Ureter (tissue), 1 donor: ENCODE measurements at places on chromosomes 13 and 19. TPM values are rescaled to one million over a fixed set of nuclear protein-coding genes. Genes with fewer than 3 reads are reported as not detected.
A peak's percentile ranks its signal among the peaks of the same experiment; 100 is the strongest.

DNA sequence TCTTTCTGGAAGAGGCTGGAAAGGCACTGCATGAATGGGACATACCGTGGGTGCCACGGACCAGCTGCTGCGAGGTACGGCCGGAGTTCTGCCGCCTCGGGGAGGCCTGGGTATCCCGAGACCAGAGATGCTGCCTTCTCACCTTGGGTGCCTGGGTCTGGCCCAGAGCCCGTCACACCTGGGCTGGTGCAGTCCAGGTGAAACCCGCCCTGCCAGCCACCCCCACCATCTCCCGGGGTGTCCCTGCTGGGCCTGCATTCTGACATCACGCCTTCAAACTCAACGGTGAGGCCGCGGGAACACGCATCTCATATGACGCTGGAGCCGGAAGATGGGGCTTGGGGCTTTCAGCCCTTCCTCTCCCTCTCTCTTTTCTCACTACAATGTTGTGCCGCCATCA is 98.0 kb downstream of the GADD45B start:
- DNase-seq, result no peak

- no peak for DNase-seq
Measured at GRCh38 chr13:98827449-98827848, 75.0 kb upstream of the SLC15A1 start.

The ZNF507 gene
- 37.5 TPM for total RNA-seq

- no peak for DNase-seq
Measured at GRCh38 chr19:18282788-18283141, 1.3 kb upstream of the JUND start.

The TLE6 gene
- 3.6 TPM for total RNA-seq

GRCh38 chr19:1748115-1748872 is 5.0 kb upstream of the ONECUT3 start:
- peak; percentile 50 for DNase-seq

DNA sequence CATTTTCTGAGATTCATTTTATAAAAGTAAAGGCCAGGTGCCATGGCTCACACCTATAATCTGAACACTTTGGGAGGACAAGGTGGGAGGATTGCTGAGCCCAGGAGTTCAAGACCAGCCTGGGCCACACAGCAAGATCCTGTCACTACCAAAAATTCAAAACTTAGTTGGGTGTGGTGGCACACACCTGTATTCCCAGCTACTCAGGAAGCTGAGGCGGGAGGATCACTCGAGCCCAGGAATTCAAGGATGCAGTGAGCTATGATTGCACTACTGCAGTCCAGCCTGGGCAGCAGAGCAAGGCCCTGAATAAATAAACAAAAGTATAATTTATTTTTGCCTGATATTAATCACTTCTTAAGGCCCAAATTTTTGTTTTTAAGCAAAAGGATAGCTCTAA is 40.5 kb downstream of the DHRS12 start:
- no peak for DNase-seq

- DNase-seq, result no peak
Measured at GRCh38 chr13:30810801-30811200, 75.5 kb downstream of the ALOX5AP start.

The SYMPK gene
- total RNA-seq, result 81.1 TPM

DNA sequence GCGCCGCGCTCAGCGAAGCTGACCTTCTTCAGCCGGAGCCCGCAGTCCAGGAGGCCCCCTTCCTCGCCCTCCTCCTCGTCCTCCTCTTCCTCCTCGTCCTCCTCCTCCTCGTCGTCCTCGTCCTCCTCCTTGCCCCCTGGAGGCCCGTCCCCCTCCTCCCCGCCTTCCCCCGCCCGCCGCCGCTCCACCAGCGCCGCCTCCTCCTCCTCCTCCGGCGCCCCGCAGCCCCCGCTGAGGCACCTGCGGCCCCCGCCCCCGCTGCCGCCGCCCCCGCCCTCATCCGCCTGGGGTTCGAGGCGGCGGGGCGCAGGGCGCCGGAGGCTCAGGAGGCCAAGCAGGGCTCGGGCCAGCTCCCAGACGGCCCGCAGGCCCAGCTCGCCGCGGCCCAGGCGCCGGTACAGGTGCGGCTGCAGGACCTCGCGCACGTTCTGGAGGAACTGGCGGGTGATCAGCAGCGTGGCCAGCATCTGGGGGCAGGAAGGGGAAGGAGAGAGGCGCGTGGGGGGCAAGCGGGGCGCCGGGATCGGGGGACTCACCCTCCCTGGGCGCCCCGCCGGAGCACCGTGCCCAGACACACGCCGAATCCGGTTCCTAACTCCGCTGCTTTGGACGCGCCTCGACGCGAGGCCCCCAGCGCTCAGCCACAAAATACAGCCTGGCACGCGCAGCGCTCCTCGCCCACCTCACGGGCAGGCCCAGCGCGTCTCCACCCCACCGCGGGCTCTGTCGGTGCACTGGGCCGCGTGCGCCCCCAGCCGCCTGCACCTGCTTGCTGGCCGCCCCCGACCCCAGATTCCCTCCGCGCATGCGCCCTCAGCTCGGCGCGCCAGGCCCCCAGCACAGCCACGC is 5.9 kb downstream of the ANO8 start:
- DNase-seq, result no peak

DNA sequence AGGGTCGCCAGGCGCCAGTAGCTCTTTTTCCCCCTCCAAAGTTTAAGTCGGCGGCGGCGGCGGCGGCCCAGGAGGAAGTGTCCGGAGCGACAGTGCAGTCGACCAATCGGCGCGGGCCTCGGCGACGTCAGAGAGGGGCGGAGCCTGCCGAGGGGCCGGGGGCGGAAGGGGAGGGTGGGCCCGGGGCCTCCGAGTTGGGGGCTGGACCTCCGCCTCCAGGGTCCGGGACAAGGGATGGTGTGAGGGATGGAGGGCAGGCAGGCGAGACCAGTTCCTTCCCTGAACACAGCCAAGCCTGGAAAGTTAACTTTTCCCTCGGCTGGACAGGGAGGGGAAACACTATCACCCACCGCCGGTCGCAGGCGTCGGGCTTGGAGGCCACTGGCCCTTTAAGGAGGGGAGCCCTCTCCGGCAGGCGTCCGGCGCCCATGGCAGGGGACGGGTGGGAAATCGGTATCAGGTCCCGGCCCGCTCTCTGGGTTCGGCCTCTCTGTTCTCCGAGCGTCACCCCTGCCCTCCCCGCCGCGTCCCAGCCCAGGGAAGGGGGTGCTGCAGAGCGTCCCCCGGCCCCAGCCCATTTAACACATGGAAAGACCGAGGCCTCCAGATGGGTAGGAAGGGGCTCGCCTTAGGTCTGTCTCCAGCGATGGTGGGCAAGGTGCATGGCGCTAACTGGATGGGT is at the start of gene PRKD2:
Gene PRKD2 (minus strand): TSS at position 81 of the 682 bp plus-strand sequence. CDS start 744 bp downstream, outside the sequence.
- DNase-seq, result peak; percentile 94

DNA sequence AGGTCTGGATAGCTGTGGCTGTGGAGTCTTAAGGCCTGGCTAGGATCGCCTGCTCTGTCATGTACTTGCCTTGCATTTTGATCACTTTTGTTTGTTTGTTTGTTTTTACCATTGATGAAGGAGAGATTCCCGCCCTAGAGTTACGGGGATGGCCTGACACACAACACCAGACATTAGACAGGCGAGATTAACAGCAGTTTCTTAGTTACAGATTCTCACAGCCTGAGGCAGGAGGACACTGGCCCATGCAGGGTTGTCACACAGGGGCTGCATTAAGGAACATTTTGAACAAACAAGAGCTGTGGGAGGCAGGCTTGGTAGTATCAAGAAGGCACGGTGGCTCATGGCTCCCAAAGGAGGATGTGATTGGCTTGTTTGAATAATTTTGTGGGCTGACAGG is 291.8 kb downstream of the HS6ST3 start:
- no peak for DNase-seq

The RFPL4A gene
- total RNA-seq, result not detected

The ZNF681 gene
- 6.8 TPM for total RNA-seq

DNA sequence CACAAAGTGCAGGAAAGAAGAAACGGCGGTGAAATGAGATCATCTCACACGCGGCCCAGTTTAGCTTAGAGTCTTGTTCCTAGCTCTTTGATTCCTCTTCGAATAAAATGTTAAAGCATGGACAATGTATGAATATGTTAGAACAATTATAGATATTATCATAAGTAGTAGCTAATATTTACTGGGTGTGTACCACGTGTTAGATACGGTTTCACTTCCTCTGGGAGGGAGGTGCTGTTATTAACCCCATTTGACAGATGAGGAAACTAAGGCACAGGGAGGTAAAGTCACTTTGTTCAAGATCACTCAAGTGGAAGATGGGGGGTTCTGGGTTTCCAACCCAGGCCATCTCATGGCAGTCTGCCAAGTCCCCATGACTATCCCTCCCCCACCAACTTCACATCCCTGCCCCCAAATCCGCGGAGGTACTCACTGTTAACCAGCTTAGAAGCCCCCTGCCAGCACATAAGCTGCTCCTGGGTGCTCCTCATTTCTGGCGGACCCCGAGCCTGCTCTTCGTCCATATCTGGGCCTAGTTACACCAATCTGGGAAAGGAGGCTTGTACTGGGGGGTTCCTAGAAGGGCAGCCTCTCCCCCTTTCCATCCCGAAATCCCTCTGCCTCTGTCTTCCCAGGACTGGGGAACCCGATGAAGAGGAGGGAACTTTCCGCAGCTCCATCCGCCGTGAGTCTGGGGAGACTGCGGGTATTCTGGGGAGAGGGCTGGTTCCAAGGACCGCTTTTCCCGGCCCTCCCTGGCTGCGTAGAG is 1.0 kb upstream of the FXYD7 start:
- no peak for DNase-seq

The CFAP97D2 gene
- total RNA-seq, result not detected

GRCh38 chr19:10915130-10916091 is 13.0 kb downstream of the YIPF2 start:
- no peak for DNase-seq

The TJP3 gene
- total RNA-seq, result 59.7 TPM

The C5AR1 gene
- 5.1 TPM for total RNA-seq

The C5AR2 gene
- total RNA-seq, result 2.1 TPM

DNA sequence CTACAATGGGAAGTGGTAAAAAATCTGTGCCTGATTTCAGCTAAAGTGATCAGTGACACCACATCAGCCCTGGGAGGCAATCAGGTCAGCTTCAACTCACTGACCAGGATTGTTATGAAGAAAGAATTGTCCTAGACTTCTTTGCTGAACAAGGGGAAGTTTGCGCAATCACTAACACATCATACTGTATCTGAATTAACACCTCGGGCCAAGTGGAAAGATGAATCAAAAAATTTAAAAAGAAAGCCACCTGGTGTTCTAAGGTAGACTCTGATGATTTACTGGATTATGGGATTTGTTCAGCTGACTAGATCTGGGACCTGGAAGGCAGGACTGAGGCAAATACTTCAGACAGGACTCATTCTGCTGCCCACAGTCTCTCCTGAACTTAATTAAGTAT is 161.8 kb downstream of the DIAPH3 start:
- DNase-seq, result no peak

DNA sequence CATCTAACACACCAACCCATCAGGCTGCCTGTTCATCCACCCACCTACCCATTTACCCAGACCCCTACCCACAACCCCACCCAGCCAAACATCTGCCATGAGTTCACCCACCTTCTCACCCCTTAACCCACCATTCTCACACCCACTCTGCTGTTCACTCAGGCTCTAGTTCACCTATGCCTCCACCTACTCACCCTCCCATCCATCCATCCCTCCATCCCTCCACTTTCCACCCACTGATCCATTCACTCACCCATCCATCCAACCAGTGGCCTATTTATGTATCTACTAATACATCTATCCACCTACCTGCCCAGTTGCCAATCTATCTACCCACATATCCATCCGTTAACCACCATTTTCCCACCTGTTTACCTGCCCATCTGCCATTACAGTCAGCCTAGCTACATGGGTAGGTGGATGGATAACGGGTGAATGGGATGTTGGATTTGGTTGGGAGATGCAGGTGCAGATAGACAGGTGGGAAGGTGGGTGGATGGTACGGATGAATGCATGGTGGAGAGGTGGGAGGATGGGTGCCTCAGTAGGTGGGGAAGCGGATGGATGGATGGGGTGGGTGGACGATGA is 5.3 kb downstream of the MYBPC2 start:
- DNase-seq, result no peak

- DNase-seq, result no peak
Measured at GRCh38 chr19:45599286-45599685, 2.7 kb downstream of the GPR4 start.

The GNA15 gene
- total RNA-seq, result 28.5 TPM

GRCh38 chr19:18969931-18970659 is 29.1 kb upstream of the HOMER3 start:
- DNase-seq, result no peak

DNA sequence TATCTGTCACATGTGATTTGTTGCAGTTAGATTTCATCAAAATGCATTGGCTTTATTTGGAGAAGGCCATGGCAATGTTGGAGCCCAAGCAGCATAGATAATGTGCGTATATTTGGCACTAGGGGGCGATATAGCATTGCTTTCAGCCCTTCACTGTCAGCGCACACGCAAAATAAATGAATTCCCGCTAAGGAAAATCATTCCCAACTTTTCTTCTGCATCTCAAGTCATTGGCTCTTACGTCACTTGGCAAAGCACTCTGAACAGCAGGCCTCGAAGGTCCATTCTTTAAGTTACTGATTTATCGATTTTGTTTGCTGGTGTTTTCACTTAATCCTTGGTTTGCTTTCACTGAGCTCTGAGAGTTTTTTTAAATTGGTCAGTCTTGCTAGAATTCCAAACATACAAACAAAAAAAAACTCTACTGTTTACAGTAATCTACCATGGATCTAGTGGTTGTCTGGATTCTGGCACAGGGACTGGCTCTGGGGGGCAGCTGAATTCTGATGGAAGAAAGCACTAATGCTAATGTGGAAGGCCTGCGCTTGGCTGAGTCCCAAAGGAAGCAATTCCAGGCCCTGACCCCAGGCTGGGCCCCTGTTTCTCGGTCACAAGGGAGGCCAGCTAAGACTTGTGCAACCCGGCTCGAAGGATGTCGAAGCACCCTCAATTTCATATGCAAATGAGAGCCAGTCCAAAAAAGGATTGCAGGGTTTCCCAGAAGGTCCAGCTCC is 97.7 kb upstream of the IPO5 start:
- peak; percentile 50 for DNase-seq

- no peak for DNase-seq
Measured at GRCh38 chr19:47306303-47306702, 3.4 kb upstream of the C5AR1 start.

DNA sequence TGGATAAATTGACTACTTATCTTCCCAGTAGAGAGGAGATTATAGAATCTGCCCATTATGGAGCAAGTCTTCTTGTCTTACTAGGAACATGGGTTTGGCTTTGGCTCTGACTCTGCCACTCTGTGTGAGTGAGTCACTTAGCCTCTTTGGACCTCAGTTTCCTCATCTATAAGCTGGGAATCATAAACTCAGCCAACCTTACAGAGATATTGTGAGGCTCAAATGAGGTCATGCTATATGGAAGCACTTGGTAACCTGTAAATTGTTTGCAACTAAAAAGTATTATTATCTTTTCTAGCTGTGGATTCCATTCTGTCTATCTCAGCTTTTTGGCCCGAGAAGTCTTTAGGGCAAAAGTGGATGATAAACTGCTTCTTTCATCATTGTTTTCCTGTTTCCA is 186.8 kb upstream of the TSC22D1 start:
- DNase-seq, result no peak

The FCGBP gene
- 37.0 TPM for total RNA-seq
